GM19239 (cell line): ENCODE measurements at places on chromosomes 1 and 21.
A peak's percentile ranks its signal among the peaks of the same experiment; 100 is the strongest.

DNA sequence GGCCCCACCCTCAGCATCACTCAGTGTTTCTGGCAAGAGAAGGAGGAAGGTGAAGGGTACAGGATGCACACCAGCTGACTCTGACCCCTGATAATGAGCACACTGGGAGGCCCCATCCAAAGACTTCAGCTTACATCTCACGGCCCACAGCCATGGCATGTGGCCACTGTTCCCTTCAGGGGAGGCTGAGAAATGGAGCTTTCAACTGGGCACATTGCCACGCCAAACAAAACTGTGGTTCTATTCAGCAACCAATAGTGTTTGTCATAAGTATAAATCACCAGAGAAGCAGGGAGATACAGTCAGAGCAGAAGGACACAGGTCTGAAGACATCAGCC is 12.7 kb upstream of the TRAF3IP3 start:
- no peak for DNase-seq

DNA sequence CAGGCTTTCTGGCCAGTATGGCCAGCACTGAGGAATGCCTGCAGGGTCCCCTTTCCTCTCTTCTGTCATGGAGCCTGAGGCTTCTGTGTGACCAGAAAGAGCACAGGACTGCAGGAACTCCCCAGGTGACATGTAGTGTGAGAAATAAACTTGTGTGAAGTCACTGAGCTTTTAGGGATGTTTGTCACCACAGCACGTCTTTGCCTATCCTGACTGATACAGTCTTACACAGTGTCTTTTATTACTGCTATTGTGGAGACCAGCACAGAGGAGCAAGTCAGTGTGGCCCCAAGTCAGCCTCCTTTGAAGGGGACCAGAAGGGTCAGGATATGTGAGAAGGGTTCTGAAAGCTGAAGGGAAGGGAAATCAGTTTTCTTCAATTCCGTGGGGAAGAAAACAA is 102.5 kb downstream of the LAMC2 start:
- no peak for DNase-seq

GRCh38 chr1:12464598-12465056 is 153.4 kb downstream of the DHRS3 start:
- DNase-seq: no peak

DNA sequence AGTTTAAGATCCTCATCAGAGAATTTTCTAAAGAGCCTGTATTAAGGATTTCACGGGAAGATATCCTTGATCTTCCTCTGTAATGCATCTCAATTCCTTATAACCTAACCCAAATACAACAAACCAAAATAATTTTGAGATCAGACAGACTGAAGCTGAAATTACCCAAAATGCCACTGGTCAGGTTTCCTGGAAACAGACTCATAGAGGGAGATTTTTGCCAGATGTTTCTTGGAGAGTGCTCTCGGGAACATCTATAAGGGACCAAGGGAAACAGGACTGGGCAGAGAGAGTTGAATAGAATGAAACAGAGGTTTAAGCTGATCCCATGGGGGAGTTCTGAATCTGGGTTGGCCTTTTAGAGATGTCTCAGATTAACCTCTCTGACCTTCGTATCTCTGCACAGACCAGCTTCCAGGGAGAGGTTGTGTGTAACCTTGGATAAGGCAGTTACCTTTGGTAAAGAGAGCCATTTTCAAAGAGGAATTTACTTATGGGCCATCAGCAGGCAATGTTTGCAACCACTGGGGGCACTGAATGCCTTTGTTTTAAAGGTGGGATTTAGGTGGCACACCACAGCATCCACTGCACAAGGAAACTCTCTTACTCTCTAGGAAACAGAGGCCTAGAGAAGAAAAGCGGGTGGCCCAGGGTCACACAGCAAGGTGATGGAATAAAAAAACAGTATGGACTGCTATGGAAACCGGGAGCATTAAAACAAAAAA is 130.8 kb upstream of the SGIP1 start:
- DNase-seq: no peak

DNA sequence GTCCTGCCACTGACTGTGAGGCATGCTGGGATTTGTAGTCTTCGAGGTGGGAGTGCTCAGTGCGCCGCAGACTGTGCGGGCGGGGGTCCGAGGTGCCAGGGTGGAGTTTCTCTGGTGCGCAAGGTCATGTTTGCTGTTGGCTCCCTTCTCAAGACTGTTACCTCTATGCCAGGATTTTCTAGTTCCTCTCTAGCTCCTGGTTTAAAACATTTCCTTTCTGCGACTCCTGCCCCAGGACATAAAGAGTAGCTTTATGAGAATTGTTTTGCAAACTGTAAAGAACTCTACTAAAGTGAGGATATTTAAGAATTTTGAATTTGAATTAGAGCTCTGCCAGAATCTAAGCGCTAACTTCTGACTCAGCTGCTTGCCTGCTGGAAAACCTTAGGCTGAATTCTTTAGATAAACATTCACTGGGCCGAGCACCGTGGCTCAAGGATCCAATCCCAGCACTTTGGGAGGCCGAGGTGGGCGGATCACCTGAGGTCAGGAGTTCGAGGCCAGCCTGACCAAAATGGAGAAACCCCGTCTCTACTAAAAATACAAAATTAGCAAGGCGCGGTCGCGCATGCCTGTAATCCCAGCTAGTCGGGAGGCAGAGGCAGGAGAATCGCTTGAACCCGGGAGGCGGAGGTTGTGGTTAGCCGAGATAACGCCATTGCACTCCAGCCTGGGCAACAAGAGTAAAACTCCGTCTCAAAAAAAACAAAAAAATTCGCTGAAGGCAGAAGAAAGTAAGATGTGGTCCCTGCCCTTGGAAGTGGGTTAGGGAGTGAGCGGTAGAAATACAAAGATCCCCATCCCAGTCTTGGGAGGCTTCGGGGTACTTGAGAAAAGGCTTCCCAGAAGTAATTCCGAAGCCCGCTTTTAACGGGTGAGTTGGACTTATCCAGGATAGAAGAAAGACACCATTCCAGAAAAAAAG is 992 bp upstream of the USP48 start:
- peak; percentile 75 for DNase-seq

GRCh38 chr1:199152676-199153075 is 513.8 kb downstream of the PTPRC start:
- DNase-seq: no peak

DNA sequence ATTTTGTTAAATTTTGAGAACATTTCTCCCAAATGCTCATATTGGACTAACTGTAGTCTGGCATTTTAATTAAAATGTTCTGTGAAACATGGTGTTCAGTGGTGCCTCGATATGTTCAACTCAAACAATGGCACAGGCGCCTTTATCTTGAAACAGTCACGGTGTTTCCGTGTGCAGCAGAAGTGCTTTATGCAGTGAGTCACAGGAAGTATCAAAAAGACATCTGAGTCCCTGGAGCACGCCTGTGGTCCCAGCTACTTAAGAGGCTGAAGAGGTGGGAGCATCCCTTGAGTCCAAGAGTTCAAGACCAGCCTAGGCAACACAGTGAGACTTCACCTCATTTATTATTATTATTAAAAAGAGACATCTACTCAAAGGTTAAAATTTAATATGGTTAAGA is 52.2 kb downstream of the GREM2 start:
- DNase-seq: no peak

DNA sequence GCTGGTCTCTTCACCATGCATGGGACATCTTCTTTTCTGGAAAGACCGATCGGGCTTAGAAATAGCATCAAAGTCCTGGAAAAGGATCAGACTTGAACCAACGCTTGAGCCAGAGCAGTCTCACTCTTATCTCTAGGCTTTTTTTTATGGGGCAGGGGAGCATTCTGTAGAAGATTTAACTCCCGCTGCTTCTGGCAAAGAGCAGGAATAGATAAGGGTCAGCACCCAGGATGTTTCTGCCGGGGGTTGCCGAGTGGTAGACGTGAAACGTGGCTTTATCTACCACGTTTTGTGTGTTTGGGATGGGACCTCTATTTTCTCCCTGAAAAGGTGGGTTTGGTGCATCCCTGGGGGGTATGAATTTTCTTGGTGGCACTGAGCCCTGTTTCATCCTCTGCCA is 18.8 kb downstream of the SPSB1 start:
- DNase-seq: no peak

- no peak for DNase-seq
These were observed 9.5 kb downstream of the FAM131C start for GRCh38 chr1:16063921-16064320.

- DNase-seq: no peak
These were observed 1352.9 kb downstream of the NCAM2 start for GRCh38 chr21:22351076-22351475.

DNA sequence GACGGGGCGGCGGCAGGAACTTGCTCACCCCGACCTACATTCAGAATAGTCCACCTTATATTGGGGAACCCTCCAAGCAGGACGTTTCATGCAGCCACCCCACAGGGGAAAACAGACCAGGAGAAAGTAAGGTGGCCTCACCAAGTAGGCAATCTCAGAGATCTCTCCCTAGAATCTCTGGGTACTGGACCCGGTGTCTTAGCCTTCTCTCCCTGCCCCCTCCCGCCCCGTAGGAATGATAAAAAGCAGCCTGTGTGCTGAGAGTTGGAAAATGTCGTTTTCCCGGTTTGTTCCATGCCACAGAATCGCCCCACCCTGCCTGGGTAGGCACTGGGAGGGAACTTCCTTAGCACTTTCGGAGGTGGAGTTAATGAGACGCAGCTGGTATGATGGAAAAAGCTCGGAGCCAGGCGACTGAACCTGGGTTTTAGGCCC is 789 bp upstream of the PTPN14 start:
- DNase-seq: no peak

- DNase-seq: no peak
These were observed 35.3 kb upstream of the CACYBP start for GRCh38 chr1:174964261-174964971.

- DNase-seq: no peak
These were observed 124.3 kb upstream of the CACNA1E start for GRCh38 chr1:181359012-181359411.

GRCh38 chr1:111453706-111454105 is 4.4 kb downstream of the ATP5PB start:
- DNase-seq: no peak

DNA sequence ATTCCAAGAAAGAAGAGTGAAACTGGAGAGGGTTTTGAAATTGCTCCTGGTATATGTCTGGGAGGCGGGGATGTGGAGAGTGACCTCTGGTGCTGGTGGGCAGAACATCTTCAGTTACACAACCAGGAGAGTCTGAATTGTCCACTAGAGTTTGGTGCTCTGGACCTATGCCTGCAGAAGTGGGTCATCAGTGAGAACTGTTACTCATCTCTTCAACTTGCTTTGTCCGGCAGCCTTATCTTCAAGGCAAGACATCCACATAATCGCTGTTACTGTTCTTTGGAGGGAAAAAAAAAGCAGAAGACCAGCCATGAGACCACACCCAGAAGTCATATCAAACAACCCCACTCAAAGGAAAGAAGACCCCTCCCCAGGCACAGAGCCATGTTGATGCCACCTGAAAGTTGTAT is 14.9 kb downstream of the SH2D1B start:
- DNase-seq: no peak

DNA sequence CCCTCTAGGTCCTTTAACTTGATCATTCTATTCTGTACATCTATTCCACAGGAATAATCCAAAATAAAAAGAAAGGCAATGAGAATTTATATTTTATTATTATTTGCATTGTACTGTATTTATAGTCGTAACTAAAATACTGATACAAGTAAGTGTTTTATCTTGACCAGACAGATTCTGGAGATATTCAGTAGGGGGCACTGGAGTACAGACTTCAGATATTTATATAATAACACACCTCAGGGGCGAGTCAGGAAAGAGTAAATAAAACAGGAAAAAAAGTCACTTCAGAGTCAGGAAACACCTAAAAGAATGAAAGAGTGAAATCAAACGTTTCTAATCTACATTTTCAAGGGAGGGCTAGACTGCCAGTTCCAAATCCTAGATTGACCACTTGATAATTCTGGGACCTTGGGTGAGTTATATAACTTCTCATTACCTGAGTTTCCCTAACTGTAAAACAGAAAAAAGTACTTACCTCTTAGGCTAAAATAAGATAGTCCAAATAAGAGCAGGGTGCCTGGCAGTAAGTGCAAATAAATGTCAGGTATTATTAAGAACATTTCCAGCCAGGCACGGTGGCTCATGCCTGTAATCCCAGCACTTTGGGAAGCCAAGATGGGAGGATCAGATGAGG is 31.1 kb upstream of the MTF1 start:
- no peak for DNase-seq

GRCh38 chr1:166470014-166470413 is 303.2 kb upstream of the FAM78B start:
- DNase-seq: no peak

- DNase-seq: no peak
These were observed 177.3 kb downstream of the ZSCAN20 start for GRCh38 chr1:33649759-33650158.

DNA sequence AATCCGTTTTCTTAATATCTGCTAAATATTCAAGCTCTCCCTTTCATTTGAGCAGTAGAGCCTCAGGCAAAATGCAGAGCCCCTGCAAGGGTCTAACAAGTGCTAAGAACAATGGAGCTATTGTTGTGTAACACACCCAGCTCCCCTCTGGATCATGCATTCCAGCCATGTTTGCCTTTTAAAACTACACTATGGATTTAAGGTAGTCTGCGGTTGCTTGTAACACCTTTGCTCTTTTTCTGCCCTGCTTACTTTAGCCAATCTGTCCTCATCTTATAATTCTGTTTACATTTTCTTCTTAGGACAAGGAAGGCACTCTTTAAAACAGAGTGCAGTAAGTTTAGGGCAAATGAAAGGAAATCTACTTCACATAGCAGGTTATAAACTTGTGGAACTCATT is 60.0 kb upstream of the C1orf105 start:
- DNase-seq: no peak

GRCh38 chr1:94044290-94044790 is 76.6 kb downstream of the ABCA4 start:
- DNase-seq: no peak

GRCh38 chr1:186220067-186220466 is 155.0 kb downstream of the TPR start:
- DNase-seq: no peak

DNA sequence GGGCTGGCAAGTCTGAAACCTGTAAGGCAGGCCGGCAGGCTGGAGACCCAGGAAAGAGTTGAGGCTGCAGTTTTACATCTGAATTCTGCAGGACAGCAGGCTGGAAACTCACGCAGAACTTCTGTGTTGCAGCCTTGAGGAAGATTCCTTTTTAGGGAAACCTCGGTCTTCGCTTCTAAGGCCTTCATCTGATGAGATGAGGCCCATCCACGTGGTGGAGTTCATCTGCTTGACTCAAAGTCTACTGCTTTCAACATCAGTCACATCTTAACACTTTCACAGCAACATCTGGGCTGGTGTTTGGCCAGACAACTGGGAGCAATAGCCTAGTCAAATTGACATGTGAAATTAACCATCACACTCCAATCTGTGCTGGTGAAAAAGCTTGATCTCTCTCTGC is 57.1 kb downstream of the EVA1C start:
- no peak for DNase-seq

GRCh38 chr1:30111431-30111830 is 612.0 kb downstream of the MATN1 start:
- DNase-seq: no peak

DNA sequence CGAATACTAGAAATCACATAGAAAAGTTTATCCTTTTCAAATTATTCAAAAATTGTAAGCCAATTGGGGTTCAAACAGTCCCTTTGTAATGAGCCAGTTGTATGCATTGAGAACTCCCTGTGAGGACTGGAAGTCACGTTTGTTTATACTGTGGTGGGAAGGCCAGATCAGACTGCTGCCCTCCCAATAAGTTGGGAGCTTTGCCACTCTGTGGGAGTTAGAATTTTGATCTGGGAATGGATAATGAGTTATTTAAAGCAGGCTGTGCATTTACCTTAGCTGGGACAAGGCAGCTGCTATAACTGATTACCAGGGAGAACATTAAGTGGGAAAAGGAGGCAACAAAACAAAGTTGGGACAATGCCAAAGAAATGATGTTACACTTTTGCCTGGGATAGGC is 178.8 kb downstream of the SDCCAG8 start:
- DNase-seq: no peak
